ENCODE measurements at places on chromosomes 7 and 10.

DNA sequence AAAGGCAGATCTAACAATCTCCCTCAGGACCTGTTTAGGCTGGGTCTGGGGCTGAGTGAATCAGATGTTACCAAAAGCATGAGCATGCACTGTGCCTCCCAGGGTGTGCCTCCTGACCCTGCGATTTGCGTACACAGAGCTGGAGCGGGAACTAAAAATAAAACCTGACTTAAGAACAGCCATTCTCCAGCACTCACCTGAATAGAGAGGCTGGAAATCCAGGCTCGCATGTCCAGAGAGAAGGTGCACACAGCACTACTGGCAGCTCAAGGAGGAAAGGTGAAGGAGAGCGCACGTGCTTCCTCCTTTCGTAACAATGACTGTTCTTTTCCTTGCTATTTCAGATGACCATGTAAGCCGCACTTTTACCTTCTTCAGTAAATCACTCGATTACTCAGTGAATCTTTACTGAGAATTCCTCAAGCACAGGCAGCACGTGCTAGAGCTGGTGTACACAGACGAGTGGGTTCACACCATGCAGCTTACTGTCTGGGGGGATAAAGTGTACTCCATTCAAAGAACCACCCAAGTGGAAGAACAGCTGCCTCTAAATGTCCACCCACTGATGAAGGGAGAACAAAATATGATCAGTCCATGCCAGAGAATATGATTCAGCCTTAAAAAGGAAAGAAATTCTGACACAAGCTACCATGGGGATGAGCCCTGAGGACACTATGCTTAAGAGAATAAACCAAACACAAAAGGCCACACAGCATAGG, 45.6 kb downstream of the SFMBT2 start:
- no peaks in the 10 kb centered on the region for H3K27me3 ChIP-seq
- peaks cover 8% of the 10 kb centered on the region for H3K36me3 ChIP-seq
- no peak overlapping the region for H3K27ac ChIP-seq

GRCh38 chr10:55146032-55146431, 345.0 kb upstream of the PCDH15 start:
- H3K27ac ChIP-seq: no peak overlapping the region
- H3K4me1 ChIP-seq: no peaks in the 10 kb centered on the region
- H3K36me3 ChIP-seq: no peaks in the 10 kb centered on the region
- H3K27me3 ChIP-seq: no peaks in the 10 kb centered on the region
- H3K4me3 ChIP-seq: no peak overlapping the region
- DNase-seq: no peak

DNA sequence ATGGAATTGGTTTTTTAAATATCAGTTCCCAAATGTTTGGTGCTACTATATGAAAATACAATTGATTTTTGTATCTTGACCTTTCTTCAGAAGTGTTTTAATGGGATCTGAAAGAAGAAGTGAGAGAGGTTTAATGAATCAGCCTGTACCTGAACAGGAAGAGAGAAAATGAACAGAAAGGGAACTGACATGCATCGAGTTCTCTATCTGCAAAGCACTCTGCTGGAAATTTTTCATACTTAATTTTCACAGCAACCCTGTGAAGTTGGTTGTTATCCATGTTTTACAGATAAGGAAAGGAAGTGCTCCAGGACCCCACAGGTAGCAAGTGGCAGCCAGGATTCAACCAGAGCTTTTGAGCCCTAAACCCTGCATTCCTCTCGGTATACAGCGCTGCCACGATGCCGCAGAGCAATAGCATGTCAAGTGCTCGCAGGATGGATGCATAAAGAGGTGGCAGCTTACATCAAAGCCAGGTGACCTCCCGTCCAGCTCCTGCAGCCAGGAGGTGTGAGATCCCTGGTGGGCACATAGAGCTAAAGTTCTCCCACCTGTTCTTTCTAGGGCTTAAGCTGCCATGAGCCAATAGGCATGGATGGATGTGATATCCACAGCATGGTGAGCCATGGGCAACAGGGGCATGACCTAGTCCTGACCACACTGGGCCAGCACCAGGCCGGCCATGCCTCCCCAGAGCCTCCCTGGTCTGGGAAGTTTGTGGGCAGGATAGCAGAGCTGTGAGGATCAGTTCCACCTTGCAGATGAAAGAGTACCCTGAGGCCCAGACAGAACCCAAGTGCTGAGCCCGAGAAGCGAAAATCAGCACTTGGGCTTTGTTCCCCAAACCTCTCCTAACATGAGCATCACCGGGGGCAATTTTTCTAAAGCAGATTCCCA, 57.2 kb downstream of the CALML3 start:
- H3K27me3 ChIP-seq: no peaks in the 10 kb centered on the region
- DNase-seq: no peak
- no peak overlapping the region for H3K4me3 ChIP-seq
- H3K4me1 ChIP-seq: no peaks in the 10 kb centered on the region

DNA sequence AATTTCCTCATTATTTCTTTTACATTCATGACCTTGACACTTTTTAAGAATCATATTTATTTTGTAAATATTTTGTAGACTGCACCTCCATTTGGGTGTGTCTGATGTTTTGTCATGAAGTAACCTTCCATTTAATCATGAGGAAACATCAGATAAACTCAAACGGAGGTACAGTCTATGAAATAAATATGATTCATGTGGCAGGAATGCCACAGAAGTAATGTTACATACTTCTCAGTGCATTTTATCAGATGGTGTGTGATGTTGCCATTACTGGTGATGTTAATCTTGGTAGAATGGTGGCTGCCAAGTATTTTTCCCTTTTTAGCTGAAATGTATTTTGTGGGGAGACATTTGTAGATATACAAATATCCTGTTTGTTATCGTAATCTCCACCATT, 64.9 kb downstream of the ZNF37A start:
- H3K4me1 ChIP-seq: no peaks in the 10 kb centered on the region
- no peaks in the 10 kb centered on the region for H3K36me3 ChIP-seq
- no peak for DNase-seq
- no peak overlapping the region for H3K4me3 ChIP-seq

- no peaks in the 10 kb centered on the region for H3K4me1 ChIP-seq
- H3K27ac ChIP-seq: no peak overlapping the region
- H3K27me3 ChIP-seq: no peaks in the 10 kb centered on the region
- no peak overlapping the region for H3K4me3 ChIP-seq
- no peaks in the 10 kb centered on the region for H3K36me3 ChIP-seq
Observed at GRCh38 chr7:40151504-40151903, 16.7 kb downstream of the SUGCT start.

GRCh38 chr7:158991824-158992621, 135.7 kb downstream of the DYNC2I1 start:
- no peak overlapping the region for H3K4me3 ChIP-seq
- no peaks in the 10 kb centered on the region for H3K36me3 ChIP-seq
- H3K4me1 ChIP-seq: no peaks in the 10 kb centered on the region
- peak; percentile 19 for DNase-seq
- no peak overlapping the region for H3K27ac ChIP-seq
- H3K27me3 ChIP-seq: peaks cover 27% of the 10 kb centered on the region

- no peak overlapping the region for H3K4me3 ChIP-seq
- no peak overlapping the region for H3K27ac ChIP-seq
- no peaks in the 10 kb centered on the region for H3K27me3 ChIP-seq
- no peak for DNase-seq
Observed at GRCh38 chr7:80954191-80954590, 35.3 kb upstream of the SEMA3C start.

GRCh38 chr10:123478116-123478515, 188.0 kb upstream of the GPR26 start:
- no peaks in the 10 kb centered on the region for H3K4me1 ChIP-seq
- H3K36me3 ChIP-seq: no peaks in the 10 kb centered on the region
- H3K27ac ChIP-seq: no peak overlapping the region
- no peak overlapping the region for H3K4me3 ChIP-seq
- peak; percentile 68 for DNase-seq

- H3K4me1 ChIP-seq: peaks cover 20% of the 10 kb centered on the region
- peak; percentile 84 for DNase-seq
- H3K27ac ChIP-seq: peak overlapping the region; percentile 80
- peak overlapping the region; percentile 85 for H3K4me3 ChIP-seq
- no peaks in the 10 kb centered on the region for H3K27me3 ChIP-seq
- no peaks in the 10 kb centered on the region for H3K36me3 ChIP-seq
Observed at GRCh38 chr7:112205343-112206237, 609 bp downstream of the DOCK4 start.

- H3K4me3 ChIP-seq: no peak overlapping the region
- peak; percentile 63 for DNase-seq
- H3K36me3 ChIP-seq: no peaks in the 10 kb centered on the region
- no peaks in the 10 kb centered on the region for H3K27me3 ChIP-seq
- no peaks in the 10 kb centered on the region for H3K4me1 ChIP-seq
Observed at GRCh38 chr7:81685270-81685868, 84.5 kb downstream of the HGF start.

GRCh38 chr10:28676326-28676967, 874 bp upstream of the BAMBI start:
- H3K27me3 ChIP-seq: no peaks in the 10 kb centered on the region
- H3K27ac ChIP-seq: no peak overlapping the region
- peak; percentile 59 for DNase-seq

- no peak overlapping the region for H3K4me3 ChIP-seq
- no peaks in the 10 kb centered on the region for H3K4me1 ChIP-seq
- H3K27me3 ChIP-seq: no peaks in the 10 kb centered on the region
- no peaks in the 10 kb centered on the region for H3K36me3 ChIP-seq
- H3K27ac ChIP-seq: no peak overlapping the region
Observed at GRCh38 chr7:85041605-85042216, 145.1 kb downstream of the SEMA3D start.

- H3K27me3 ChIP-seq: no peaks in the 10 kb centered on the region
- no peaks in the 10 kb centered on the region for H3K4me1 ChIP-seq
- no peaks in the 10 kb centered on the region for H3K36me3 ChIP-seq
Observed at GRCh38 chr10:119462773-119463172, 79.7 kb downstream of the RGS10 start.

- DNase-seq: peak; percentile 51
- H3K4me3 ChIP-seq: no peak overlapping the region
- peaks cover 2% of the 10 kb centered on the region for H3K4me1 ChIP-seq
- no peaks in the 10 kb centered on the region for H3K27me3 ChIP-seq
Observed at GRCh38 chr7:71627651-71628050, 495.7 kb downstream of the GALNT17 start.

GRCh38 chr10:132811891-132812481, 26.0 kb upstream of the NKX6-2 start:
- no peak overlapping the region for H3K27ac ChIP-seq
- no peaks in the 10 kb centered on the region for H3K36me3 ChIP-seq
- peaks cover 14% of the 10 kb centered on the region for H3K27me3 ChIP-seq
- no peak overlapping the region for H3K4me3 ChIP-seq

DNA sequence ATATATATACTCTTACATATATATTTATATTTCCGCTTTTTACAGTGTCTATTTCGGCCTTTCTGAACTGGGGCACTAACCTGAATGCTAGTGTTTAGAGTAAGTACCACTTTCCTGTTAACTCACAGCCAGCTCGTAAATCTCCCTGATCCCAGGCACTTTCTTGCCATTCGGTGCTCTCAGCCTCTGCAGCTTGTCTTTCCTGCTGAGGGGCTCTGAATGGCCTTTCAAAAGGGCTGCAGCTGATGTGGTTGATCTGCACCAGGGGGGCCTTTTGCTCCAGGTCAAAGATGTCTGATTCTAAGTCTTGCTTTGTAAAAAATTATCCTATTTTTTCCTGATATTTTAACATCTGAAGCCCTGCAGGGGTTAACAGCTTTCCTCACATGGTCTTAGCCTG, 25.5 kb upstream of the HPS1 start:
- no peaks in the 10 kb centered on the region for H3K36me3 ChIP-seq
- H3K27ac ChIP-seq: no peak overlapping the region
- no peak for DNase-seq
- H3K4me1 ChIP-seq: no peaks in the 10 kb centered on the region
- H3K27me3 ChIP-seq: no peaks in the 10 kb centered on the region

GRCh38 chr7:69104023-69104422, 494.3 kb upstream of the AUTS2 start:
- no peaks in the 10 kb centered on the region for H3K36me3 ChIP-seq
- H3K27ac ChIP-seq: no peak overlapping the region
- H3K27me3 ChIP-seq: no peaks in the 10 kb centered on the region
- no peaks in the 10 kb centered on the region for H3K4me1 ChIP-seq
- no peak for DNase-seq

- DNase-seq: no peak
- H3K27ac ChIP-seq: no peak overlapping the region
- H3K36me3 ChIP-seq: no peaks in the 10 kb centered on the region
- peaks cover 35% of the 10 kb centered on the region for H3K27me3 ChIP-seq
- H3K4me1 ChIP-seq: no peaks in the 10 kb centered on the region
- H3K4me3 ChIP-seq: no peak overlapping the region
Observed at GRCh38 chr7:157676456-157677255, 339.9 kb downstream of the DNAJB6 start.

DNA sequence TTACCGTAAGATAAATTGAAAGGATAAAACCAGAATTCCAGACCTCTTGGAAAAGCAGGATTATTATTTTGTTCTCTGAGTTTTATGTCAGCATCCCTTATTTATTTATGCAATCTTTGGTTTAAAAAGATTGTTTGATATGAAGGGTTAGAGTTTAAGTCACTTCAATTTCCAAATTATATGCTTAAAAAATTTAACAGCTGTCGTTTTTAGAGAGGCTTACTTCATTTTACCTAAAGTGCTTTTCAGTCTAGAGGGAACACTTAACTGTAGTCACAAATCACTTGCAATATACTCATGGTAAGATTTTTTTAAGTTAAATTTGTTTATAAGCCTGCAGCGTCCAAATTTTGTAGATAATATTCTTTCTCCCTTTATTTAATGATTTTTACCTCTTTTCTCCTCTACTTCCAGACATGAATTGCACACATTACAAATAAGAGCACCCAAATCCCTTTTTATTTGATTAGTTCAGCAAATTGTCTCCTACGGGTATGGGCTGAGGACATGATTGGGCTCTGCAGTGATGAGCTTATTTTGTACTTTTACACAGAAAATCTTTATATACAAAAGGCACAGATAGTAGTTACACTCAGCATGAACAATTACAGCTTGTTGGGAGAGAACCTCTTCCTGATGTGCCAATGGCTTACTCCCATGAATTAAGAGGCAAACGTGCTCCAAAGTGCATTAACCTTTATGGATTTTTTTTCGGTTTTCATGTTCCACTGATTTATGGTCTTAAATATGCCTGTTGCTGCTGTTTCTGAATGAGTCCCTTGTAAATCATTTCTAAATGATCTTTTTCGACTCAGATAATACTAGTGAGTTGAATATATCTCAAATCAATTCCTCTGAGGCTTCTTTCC, 319.3 kb upstream of the LRGUK start:
- H3K4me1 ChIP-seq: no peaks in the 10 kb centered on the region
- H3K27me3 ChIP-seq: no peaks in the 10 kb centered on the region
- DNase-seq: no peak
- H3K27ac ChIP-seq: no peak overlapping the region
- no peak overlapping the region for H3K4me3 ChIP-seq

DNA sequence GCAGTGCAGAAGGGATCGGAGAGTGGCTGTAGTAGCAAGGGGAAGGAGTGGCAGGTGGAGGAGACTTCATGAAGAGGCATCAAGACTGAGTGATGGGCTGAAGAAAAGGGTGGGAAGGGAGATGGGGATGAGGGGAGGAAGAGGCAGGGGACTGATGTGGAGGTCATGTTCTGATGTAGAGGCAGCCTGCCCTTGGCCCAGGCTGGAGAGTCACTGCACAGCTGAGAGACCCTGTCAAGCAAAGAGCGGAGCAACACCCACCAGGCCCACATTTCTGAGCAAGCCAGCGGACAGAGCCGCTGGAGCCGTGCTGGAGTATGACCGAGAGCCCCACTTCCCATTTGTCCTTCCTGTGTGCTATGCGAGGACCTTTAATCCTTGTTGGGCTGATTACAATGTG, 501.6 kb upstream of the MKI67 start:
- no peak overlapping the region for H3K27ac ChIP-seq
- no peaks in the 10 kb centered on the region for H3K4me1 ChIP-seq
- H3K27me3 ChIP-seq: no peaks in the 10 kb centered on the region
- H3K36me3 ChIP-seq: no peaks in the 10 kb centered on the region
- DNase-seq: no peak
- no peak overlapping the region for H3K4me3 ChIP-seq

GRCh38 chr10:29791773-29792172, 157.0 kb upstream of the SVIL start:
- no peak overlapping the region for H3K4me3 ChIP-seq
- H3K36me3 ChIP-seq: no peaks in the 10 kb centered on the region
- peaks cover 1% of the 10 kb centered on the region for H3K4me1 ChIP-seq
- H3K27me3 ChIP-seq: no peaks in the 10 kb centered on the region
- H3K27ac ChIP-seq: no peak overlapping the region
